ACHN (cell line): ENCODE measurements at places on chromosomes 1 and 21.

DNA sequence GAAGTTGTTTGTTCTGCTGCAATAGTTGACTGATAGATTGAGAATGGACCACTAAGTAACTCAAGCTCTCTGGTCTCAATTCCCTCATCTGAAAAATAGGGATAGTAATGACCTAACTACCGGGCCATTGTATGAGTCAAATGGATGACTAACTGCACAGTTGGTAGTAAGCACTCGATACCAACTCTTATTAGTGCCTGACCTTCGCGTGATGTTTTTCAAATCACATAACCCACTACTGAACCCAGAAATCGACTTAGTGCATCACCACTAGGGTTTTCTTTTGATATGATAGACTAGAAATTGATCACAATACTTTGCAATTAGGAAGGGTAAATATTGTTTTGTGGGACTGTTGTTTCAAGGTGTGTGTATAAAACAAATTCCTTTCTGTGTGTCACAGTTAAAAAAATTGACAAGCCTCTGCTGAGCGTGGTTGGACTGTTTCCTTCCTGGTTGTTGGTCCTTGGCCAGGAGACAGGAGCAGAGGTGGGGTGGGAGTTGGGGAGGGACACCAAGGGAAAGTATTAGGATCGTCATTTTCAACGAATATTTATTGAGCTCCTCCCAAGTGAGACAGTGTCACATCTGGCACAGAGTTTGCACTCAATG, 54.0 kb upstream of the LRP8 start:
- peak; percentile 50 for DNase-seq

GRCh38 chr1:221845650-221846371, 103.9 kb upstream of the DUSP10 start:
- DNase-seq: no peak

- DNase-seq: no peak
These were observed 127.9 kb downstream of the FAF1 start for GRCh38 chr1:50832167-50832566.

DNA sequence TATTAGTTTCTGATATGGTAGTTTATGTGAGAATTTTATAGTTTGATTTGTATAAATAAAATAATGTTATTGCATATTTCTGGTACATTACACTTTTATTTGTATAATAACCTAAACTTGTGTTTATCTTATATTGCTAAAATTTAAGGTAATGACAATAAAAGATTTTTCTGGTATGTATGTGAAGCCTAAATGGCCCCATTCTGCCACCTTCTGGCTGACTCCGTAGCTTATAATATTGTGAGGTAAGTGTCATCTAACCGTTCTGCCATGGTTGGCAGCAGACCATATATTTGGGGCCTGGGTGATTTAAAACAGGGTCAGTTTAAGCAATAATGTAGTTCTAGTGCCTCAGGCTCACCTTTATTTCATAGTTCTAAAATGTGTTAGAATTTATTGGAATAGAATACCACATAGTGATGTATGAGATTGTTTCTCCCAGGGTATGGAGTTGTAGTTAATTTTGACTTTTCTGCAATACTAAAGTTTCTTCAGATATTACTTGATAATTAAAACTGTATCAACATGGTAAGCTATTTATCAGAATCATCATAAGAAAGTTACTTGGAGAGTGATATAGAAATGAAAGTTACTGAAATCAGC, 21.2 kb upstream of the PRKACB start:
- DNase-seq: peak; percentile 59

- no peak for DNase-seq
These were observed 128.4 kb upstream of the LYPLAL1 start for GRCh38 chr1:219045246-219045645.

GRCh38 chr1:157025856-157026255, 19.7 kb downstream of the ARHGEF11 start:
- DNase-seq: no peak

DNA sequence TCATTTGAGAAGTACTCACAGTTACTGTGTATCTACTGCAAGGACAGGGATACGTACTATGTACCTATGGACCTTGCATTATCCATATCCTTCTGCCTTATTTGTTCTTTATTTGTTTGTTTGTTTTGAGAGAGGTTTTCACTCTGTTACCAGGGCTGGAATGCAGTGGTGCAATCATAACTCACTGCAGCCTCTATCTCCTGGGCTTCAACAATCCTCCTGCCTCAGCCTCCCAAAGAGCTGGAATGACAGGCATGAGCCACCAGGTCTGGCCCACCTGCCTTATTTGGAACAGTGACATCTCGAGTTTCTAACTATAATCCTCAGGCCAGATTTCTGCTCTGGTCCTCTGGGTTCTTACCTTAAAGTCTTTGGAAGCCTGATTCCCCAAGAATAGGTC, 395.5 kb upstream of the PKN2 start:
- DNase-seq: no peak

DNA sequence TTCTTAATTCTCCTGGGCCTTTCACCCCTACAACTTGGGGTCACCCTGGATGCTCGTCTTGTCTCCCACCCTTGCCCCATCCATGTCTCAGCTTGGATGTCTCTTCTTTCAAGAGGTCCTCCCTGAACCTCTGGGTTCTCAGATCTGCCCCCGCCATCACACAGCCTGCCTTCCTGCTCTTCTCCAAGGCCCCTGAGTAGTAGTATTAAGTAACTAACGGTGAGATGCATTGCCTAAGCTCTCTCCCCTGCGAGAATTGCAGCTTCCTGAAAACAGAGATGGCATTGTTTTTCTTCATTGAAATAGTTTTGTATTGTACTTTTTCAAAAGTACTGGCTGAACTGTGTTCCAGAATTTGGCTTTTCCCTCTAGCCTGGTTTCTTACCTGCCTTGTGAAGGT, 16.0 kb downstream of the MIIP start:
- no peak for DNase-seq

GRCh38 chr1:32241001-32241763, 5.8 kb upstream of the FAM167B start:
- DNase-seq: peak; percentile 42

GRCh38 chr1:204780630-204781029, 90.0 kb upstream of the NFASC start:
- DNase-seq: no peak

DNA sequence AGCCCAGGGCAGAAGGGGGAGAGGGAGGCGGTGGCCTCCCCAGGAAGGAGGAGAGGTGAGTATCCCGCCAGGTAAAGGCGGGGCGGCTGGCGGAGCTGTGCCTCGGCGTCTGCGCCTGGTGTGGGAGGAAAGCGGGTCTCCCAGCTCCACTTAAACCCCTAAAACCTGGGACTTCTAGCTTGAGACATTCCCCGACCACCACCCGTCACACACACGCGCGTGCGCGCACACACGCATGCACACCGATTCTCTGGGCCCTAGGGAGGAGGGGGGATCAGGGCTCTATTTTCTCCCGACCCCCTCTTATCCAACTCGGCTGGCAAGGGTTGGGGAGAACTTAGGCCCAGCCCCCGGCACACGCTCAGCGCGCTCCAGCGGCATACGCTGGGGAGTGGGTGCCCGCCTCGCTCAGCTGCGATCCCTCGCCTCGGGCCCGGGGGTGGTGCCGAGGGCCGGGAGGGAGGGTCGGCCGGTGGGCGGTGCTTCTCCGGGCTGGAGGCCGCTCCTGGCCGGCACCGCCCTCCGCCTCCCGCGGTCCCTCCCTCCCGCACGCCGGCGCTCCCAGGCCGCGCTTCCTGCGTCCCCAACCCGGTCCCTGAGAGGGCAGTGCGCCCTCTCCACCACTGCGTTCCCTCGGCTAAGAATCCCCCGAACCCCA, at the start of gene TMEM51:
TSS of gene TMEM51 (plus strand) at position 564 of the 658 bp plus-strand sequence. CDS start 61,341 bp downstream, outside the sequence.
- peak; percentile 82 for DNase-seq

DNA sequence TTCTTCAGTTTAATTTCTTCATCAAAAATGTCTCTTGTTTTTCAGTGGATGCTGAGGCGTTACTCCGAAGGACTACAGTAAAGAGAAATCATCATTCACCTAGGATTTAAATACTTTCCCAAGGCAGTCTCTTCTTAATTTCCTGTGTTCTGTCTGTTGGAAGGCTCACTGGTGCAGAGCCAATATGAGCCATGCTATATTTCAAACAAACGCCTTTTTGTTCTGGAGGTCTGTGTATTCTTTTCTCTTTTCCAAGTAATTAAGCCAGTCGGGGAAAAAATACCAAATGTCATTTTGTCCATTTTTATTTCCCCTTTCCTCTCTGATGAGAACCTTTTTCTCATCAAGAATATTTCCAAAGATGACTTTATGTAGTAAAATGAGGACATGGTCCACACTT, 206.5 kb downstream of the RWDD3 start:
- no peak for DNase-seq

- peak; percentile 25 for DNase-seq
These were observed 211.5 kb downstream of the KCNJ6 start for GRCh38 chr21:37704751-37705150.

- no peak for DNase-seq
These were observed at the start of gene EPHA8 for GRCh38 chr1:22562584-22563583. TSS of gene EPHA8 (plus strand) at chr1:22563489. CDS start at chr1:22563636, 147 bp downstream.

DNA sequence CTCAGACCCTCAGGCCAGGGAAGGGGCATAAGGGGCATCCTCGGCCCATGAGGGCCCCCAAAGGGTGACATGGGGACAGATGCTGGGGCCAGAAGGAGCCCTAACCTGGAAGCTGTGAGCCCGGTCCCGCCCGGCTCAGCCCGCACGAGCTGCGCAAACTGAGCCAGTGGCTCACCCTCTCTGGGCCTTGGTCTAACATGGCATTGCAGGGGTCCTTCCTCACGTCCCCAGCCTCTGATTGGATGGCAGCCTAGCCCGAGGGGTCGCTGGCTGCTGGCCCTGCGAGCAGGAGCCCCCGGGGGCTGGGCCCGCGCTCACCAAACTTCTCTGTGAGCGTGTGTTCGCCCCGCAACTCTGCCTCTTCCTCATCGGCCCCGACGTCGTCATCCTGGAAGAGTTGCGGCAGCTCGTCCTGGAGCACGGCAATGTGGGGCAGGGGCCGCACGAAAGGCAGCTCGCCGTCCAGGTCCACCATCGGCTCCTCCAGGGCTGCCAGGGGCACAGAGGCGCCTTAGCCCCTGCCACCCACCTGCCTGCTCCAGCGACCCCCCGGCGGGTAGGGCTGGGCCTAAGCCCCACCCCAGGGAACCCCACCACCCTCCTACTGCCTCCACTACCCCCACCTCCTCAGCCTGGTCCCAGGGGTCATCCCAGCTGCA, 54.4 kb downstream of the ARHGEF16 start:
- DNase-seq: no peak

GRCh38 chr1:153526132-153526543, 9.7 kb downstream of the S100A6 start:
- DNase-seq: no peak

- no peak for DNase-seq
These were observed 5.8 kb downstream of the FALEC start for GRCh38 chr1:150521196-150521968.

GRCh38 chr1:68046885-68047658, 3.4 kb downstream of the DIRAS3 start:
- no peak for DNase-seq

DNA sequence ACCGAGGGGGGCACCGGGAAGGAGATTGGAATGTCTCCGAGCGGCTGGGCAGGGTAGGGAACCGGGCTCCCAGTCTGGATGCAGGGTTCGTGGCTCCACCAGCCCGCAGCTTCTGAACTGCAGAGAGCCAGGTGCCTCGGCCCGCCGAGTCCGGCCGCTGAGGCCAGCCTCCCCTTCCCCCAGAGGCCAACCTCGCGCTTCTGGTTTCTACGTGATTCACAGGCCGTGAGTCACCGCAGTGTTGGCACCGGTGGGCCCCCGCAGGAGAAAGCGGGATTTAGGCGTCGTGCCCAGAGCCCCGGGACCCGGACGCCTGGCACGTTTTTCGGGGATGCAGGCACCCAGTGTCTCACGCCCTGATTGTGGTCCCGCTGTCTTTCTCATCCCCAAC, 458 bp downstream of the CRABP2 start:
- peak; percentile 83 for DNase-seq

- DNase-seq: no peak
These were observed 38.2 kb upstream of the WDR26 start for GRCh38 chr1:224472806-224473205.

- DNase-seq: no peak
These were observed 187.8 kb upstream of the PTBP2 start for GRCh38 chr1:96533820-96534219.

- DNase-seq: peak; percentile 58
These were observed 55.0 kb upstream of the PAXBP1 start for GRCh38 chr21:32826329-32827167.

DNA sequence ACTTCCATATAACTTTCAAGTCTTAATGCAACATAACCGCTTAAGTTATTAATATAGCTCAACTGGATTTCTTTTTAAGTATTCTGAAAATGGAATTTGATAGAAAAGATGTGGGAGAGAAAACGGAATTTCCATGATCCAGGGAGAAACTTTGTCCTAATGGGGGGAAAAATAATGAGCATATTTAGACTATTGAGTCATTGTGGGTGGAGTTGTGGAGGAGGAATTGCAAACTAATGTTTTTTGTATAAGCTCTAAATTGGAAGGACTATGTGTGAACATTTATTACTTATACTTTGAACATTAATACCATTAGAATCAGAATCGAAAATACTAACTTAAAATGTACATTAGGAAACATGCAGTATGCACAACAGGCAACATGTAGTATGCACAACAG, 159.9 kb upstream of the NEGR1 start:
- DNase-seq: no peak

DNA sequence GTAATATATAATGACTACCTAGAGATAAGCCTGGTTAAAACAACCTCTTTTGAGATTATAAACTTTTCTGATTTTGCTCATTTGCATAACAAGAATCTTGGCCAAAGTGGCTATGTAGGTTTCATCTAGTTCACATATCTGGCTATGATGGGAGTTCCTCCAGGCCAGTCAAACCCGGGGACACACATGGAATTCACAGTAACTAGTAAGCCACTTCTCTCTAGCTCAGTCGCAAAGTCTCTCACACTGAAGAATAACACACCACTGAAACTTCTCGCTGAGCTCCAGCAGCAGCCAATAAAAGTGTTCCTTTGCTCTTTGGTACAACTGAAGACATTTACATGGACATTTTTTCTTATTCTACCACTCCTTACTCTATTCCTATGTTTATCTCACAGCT, 36.0 kb upstream of the GRIK1 start:
- DNase-seq: no peak

DNA sequence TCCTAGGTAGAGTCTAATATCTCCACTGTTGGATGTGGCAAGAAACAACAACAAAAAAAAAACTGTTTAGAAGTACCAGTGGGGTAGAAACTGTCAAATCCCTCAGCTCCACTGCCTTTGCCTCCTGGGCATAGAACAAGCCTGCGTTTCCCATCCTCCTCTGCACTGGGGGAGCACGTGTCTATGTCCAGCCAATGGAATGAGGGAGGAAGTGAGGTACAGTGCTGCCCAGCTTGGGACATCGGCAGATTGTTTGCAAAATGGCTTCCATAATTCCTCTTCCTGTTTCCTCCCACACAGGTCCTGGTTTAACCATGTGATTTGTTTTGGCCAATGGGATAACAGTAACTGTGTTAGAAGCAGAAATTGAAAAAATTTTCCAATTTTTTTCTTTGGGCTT, 39.1 kb downstream of the PSMG1 start:
- DNase-seq: no peak

DNA sequence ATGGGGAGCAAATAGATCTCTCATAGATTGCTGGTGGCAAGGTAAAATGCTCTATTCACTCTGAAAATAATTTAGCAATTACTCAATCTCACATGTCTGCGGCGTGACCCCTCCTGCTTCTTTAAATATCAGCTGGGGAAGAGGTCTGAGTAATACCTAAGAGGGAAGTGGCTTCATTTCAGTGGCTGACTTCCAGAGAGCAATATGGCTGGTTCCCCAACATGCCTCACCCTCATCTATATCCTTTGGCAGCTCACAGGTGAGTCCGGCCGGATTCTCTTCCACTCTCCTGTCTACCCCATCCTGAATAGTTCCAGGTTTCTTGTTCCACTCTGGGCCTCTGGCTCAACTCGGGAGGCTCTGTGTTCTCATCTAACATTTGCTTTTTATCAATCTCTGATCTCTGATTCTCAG, at the start of gene SLAMF7:
TSS of gene SLAMF7 (plus strand) at position 150 of the 414 bp plus-strand sequence. CDS start at position 205, 55 bp downstream.
- no peak for DNase-seq

GRCh38 chr1:153683854-153684253, 5.4 kb downstream of the NPR1 start:
- DNase-seq: no peak
